Astrocyte of the spinal cord (primary cell): ENCODE measurements at places on chromosomes 2 and 18.

- DNase-seq, result no peak
Measured at GRCh38 chr18:23240609-23240930, 105.3 kb downstream of the CABLES1 start.

- DNase-seq, result no peak
Measured at GRCh38 chr2:166133653-166134052, 5.8 kb upstream of the SCN1A start.

DNA sequence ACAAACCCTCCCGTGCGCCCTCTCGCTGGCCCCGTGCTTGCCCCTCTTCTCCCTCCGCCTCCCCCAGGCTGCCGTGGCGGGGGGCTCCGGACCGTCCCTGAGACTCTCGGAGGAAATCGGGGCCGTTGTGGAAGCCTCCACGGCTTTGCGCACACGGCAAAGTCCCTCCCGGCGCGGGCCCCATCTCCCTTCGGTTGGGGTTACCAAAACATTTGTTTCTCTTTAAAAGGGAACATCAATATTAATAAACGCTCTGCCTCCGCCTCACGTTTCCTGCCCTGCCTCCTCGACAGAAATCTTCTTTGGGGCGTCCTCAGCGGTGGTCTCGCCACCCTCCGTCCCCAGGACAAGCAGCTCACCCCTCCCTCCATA lies 3.8 kb downstream of the PAX3 start:
- no peak for DNase-seq

- DNase-seq, result no peak
Measured at GRCh38 chr2:205274801-205275200, 407.5 kb upstream of the NRP2 start.

- DNase-seq, result peak; percentile 57
Measured at GRCh38 chr2:8761529-8762164, 75.8 kb downstream of the KIDINS220 start.

GRCh38 chr2:216183462-216183861 lies 74.3 kb downstream of the XRCC5 start:
- DNase-seq, result no peak

- no peak for DNase-seq
Measured at GRCh38 chr2:65357959-65358294, 74.5 kb downstream of the SPRED2 start.

GRCh38 chr2:216735668-216736067 lies 40.3 kb upstream of the IGFBP5 start:
- DNase-seq, result no peak

GRCh38 chr2:50732796-50733195 lies 299.1 kb downstream of the NRXN1 start:
- DNase-seq, result peak; percentile 4

DNA sequence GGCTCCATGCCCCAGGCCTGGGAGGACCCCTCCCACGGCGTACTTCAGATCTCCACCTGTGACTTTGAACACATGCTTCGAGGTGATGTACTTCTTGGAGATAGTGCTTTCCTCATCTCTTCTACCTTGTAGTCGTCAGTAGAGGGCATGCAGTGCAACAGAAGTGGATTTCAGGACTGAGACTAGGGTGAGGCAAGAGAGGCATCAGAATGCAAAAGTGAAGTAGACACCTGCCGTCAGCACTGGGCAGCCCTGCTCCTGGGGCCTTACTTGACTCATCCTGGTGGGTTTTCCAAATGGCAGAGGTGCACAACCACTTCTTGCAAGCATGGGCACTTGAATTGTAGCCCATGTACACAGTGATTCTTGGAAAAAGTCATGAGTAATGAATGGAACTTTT lies 258.8 kb downstream of the NEDD4L start:
- DNase-seq, result no peak

DNA sequence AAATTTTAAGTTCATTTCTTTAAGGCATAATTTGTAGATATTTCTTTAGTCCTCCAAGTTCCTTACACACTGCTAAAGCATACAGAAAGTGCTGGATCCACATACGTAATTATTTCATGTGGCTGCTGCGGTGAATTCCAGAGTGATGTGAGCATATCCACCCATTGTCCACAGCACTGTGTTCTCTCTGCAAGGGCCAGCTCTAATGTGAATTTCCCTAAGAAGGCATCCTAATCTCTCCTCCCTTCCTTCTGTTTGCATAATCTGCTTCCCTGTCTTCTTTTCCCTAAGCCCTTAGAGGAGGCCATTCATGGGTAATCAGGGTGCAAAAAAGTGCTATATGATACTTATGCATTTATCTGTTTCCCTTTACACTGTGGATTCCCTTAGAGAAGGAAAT lies 57.2 kb downstream of the COBLL1 start:
- peak; percentile 74 for DNase-seq

- DNase-seq, result no peak
Measured at GRCh38 chr18:59202258-59202820, 17.6 kb upstream of the GRP start.

DNA sequence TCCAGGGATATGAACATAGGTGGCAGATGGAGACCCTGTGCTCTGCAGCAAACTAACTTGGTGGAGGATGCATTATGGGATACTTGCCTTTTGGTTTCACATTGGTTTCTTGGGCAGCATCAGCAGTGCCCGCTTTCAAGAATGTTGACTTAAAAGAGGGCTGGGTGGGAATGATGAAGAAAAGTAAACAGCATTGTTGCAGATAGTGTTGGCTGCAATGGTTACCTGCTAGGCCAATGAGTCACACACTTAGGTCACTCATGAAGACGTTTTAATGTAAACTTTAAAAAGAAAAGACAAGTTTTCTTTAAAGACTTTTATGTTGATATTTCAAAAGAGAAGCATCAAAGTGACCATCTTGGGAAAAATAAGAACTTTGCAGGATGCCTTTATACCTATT lies 26.1 kb upstream of the FAM237A start:
- DNase-seq, result no peak

DNA sequence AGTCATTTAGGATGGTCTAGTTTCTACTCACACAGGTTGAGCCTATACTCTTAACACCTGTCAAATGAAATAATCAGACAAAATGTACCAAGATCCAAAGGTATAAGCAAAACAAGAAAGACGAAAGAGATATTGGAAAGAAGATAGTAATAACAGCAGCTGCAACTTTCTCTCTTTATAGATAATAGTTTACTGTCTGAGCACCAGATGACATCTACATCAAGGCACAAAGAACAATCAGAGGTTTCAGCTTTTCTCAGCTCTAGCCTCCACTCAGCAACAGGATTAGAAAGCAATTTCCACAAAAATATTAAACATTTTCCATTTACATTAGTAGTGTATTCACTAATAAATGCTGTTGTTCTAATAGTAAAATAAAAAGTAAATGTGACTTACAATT lies 66.3 kb downstream of the RTTN start:
- DNase-seq, result no peak

DNA sequence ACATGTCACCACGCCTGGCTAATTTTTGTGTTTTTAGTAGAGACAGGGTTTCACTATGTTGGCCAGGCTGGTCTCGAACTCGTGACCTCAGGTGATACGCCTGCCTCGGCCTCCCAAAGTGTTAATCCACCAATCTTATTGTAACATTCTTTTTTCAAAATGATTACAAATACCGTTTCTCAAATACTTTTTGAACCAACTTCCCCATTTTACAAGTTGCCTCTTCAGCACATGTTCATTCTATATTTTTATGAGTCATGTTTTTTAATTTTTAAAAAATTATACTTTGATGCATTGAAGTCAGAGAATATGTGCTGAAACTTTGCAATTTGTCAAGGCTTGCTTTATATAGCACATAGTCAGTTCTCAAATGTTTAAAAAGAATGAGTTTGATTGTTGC lies 58.2 kb downstream of the QPCT start:
- no peak for DNase-seq

GRCh38 chr2:68537809-68538208 lies 70.4 kb downstream of the APLF start:
- DNase-seq, result no peak

DNA sequence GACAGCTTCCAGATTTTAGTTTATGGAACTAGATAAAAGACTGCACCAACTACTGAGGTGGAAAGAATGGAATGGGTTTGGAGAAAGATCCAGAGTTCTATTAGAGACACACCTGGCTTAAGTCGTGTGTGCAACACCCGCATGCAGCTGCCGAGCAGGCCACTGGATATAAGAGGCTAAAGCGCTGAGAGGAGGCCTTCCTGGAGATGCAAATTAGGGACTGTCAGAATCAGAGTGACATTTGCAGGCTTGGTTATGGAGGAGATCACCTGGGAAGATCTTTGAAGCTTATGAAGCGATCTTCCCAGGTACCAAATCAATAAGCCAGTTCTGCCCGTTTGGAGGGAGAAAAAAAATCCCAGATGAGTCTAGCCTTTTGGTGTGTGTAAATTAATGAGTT lies 30.4 kb upstream of the KLHL29 start:
- no peak for DNase-seq

- no peak for DNase-seq
Measured at GRCh38 chr18:12883372-12883683, 709 bp downstream of the PTPN2 start.

GRCh38 chr2:555164-555922 lies 121.9 kb downstream of the TMEM18 start:
- DNase-seq, result peak; percentile 15

DNA sequence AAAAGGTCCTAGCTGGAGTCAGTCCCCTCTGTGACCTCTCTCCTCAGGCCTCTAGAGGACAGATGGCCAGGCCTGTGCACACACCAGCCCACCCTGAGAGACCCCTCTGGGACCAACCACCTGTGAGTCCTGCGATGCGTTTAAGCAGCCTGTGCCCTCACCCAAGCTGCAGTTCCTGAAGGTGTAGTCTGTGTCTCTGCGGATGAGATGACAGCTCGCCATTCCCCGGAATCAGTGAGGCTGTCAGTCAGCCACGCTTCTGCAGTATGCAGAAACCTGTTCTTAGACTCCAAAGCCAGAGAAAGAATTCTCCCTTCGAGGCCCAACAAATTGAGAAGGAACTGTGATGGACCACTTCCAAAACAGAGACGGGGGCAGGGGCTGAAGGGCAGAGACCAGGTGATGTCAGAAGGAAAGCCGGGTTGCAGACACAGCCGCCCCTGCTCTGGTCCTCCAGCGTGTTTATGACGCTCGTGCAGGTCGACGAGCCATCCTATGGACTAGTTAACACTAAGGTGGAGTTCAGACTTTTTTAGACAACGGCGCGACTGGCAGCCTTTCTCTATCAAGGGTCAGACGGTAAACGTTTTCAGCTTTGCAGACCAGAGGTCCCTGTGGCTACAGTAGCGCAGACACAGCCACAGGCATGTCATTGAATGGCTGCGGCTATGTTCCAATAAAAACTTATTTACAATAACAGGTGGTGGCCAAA lies 10.2 kb downstream of the MTERF4 start:
- no peak for DNase-seq
